Uterine smooth muscle cell (primary cell): ENCODE measurements at places on chromosomes 7 and 10. TPM values are rescaled to one million over a fixed set of nuclear protein-coding genes. Genes with fewer than 3 reads are reported as not detected.

Gene TMEM236
- total RNA-seq, result 0.11 and 0.12 TPM in 2 replicates

Gene ATOH7
- total RNA-seq, result not detected in 2 replicates

Gene ANKMY2
- 33.9 and 39.0 TPM in 2 replicates for total RNA-seq

Gene SGMS1
- 34.7 and 45.4 TPM in 2 replicates for total RNA-seq

Gene CPA5
- not detected in 2 replicates for total RNA-seq

Gene GPR146
- total RNA-seq, result 2.1 and 2.7 TPM in 2 replicates

Gene CFAP43
- total RNA-seq, result 0.11 and 0.12 TPM in 2 replicates
